ENCODE measurements at places on chromosomes 12 and 14.

DNA sequence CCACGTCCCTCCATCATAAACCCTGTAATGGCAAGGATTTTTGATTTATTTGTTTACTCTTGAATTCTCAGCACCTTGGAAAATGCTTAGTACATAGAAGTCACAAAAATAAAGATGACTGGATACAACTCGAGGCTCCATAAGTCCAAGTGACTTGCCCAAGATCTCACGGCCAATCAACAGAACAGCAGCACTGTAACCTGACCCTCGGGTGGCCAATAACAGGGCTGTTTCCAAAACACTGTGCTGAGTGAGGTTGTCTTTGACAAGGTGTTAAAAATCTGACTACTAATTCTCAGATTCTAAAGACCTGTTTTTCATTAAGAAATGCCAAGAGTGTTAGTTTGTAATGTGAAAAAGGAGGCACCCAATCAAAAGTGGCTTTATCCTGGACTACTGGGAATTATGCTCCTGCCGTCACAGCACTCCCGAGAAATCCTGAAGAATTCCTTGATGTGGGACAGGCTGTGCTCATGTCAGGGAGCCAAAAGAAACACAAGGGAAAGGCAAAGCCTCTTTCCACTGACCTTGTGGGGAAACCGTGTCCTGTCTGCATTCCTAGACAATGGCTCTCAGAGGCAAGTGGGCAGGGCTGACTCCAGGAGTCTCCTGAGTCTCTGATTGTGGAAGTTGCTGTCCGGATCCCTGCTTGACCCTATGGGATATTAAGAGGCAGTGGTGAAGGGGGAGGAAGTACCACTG, 204.7 kb upstream of the PELI2 start:
- no peak for DNase-seq

- DNase-seq, result no peak
These were observed 19.1 kb downstream of the HELB start for GRCh38 chr12:66321435-66321834.

DNA sequence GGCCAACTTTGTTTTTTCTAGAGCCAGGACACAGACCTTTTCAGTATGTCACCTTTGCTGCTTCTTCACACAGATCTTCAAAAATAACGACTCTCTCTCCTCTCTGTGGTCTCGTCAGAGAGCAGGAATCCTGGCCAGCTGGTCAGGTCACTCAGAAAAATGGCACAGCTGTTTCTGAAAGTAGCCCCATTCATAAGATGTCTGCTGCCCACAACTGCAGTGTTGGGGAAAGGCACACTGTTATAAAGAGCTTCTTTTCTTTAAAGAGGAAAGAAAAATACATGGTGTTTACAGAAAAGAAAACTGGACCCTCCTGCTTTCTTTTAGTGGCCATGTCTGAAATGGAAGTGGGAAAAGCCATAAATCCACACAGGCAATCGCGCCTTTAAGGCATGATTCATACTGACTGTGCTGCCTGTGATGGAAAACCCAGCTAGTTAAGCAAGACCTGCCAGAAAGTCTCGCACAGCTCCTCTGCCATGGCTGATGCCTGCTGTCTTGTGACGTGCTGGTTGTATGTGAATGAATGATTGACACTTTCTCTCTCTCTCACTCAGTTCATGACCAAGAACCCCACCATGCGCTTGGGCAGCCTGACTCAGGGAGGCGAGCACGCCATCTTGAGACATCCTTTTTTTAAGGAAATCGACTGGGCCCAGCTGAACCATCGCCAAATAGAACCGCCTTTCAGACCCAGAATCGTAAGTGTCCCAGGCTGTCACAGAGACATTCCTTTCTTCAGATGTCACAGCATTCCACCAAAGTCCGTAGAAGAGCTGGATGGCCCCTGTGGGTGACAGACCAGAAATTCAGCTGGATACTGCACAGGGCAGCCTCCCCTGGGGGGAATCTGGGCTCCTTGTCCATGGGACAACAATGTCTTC, 147.9 kb upstream of the HIF1A start:
- DNase-seq, result no peak

DNA sequence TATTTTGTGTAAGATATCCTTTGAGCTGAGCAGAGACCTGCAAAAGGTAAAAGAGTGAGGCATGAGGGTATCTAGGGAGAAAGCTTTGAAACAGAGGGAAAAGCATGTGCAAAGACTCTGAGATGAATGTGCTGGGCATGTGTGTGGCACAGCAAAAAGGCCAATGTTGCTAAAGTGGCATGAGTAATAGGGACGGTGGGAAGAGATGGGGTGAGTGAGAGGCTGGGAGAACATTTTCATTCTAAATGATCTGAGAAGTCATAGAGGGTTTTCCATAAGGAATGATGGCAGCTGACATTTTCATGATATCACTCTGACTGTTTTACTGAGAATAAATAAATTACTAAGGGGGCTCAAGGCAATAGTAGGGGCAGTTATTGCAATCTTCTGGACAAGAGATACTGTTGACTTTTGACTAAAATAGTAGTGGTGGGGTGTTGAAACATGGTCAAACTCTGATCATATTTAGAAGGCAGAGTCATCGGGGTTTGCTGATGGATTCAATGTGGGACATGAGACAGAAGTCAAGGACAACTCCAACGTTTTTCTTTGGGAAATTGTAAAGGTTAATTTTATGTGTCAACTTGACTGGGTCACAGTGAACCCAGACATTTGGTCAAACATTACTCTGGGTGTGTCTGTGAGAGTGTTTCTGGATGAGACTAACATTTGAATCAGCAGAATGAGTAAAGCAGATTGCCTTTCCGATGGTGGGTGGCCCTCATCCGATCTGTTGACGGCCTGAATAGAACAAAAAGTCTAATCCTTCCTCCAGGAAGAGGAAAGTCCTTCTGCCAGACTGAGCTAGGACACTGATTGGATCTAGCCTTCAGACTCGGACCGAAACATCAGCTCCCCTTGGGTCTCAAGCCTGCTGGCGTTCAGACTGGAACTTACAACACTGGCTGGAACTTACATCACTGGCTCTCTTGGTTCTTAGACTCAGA, 193.9 kb upstream of the PLXNC1 start:
- no peak for DNase-seq

DNA sequence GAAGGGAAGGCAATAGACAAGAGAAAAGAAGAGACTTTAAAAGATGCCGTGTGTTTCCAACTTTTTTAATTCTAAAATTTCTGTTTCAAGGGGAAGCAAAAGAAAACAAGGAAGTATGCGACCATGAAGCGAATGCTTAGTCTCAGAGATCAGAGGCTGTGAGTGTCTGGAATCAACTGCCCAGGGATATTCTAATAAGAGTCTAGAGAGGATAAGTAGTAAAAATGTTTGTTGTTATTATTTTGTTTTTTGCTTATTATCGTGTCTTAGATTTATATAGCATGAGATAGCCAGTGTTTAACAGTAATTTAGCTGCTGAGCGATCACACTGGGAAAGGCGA, 421 bp downstream of the FCF1 start:
- DNase-seq, result no peak

DNA sequence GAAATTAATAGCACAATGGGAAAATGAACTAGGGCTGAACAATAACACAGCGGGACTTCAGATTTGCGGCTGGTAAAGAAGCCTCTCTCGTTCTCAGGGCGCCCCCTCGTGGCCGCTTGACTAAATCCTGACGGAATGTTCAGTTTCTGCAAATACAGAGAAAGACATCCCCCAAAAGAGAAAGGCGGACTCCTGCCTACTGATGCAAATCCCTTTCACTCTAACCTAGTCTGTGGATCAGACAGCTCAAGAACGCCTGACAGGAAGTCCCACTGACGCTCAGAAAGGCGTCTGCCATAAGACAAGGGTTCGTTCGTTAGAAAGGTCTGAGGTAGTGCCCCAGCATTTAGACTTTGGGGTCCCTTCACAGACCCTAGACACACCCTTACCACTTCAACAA, 2.5 kb downstream of the NUAK1 start:
- peak; percentile 37 for DNase-seq

- no peak for DNase-seq
These were observed 49.0 kb downstream of the KIF21A start for GRCh38 chr12:39393890-39394289.

DNA sequence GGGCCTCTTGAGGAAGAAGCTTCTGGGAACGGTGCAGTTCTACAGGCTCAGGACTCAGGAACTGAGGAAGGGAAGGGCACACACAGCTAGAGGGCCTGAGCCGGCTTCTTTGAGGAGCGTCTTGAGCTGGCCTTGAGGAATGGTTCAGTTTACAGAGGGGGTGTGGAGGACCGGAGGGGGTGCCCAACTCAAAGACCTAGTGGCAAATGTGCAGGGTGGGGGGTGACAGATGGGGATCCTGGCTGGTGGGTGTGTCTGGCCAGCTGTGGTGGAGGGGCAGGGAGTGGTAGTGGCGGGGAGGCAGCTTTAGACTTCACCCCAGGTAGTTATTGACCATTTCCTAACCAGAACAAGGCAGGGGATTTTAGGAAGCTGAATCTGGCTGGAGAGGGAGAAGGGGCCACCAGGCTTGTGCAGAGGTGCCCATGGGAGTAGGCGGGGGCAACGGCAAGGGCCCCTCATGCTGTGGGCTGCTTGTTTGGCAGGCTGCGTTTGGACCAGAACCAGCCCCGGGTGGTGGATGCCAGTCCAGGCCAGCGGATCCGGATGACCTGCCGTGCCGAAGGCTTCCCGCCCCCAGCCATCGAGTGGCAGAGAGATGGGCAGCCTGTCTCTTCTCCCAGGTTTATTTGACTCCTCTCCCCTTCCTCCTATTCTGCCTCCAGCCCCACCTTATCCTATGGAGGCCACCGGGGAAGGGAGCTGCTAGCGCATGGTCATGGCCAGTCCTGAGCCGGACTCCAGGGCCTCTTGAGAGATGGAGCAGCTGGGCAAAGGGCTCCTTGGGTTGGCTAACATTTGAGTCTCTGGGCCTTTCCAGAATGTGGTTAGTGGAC, 27.8 kb downstream of the PAPLN start:
- DNase-seq, result no peak

DNA sequence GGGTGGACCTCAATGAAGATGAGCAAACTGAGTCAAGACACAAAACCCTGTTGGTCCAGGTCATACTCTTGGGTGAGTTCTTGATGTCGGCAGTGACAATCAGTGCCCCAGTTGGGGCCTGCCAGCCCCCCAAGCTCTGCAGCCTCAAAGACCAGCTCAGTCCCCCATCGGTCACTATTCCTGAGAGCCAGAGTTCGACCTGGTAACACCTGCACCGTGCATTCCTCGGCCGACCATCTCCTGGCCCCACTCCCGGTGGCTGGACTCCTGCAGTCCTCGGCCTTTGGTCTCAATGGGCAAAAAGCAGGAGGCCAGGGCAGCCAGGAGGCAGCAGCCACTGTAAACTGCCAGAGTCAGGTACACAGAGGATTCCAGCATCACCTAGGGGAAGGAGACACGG, 32.5 kb downstream of the DAO start:
- DNase-seq, result no peak

DNA sequence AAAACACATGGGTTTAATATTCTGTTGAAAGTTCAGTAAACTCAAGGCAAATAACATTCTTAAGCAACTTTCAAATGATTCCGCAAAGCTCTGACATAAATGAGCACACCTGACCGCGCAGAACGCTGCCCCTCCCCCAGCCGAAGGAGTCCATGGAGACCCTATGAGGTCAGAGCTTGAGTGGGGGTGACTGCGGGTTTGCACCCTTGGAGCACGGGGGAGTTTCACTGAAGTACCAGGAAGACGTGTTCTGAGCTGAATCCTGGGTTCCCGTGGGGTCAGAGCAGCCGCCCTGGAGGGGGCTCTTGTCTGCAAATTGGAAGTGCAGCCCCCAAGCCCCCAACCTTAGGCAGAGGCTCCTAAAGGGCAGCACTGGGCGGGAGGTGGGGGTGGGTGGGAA, 324.1 kb upstream of the SFSWAP start:
- no peak for DNase-seq

- no peak for DNase-seq
These were observed 385.9 kb downstream of the BMP4 start for GRCh38 chr14:53570411-53571387.

GRCh38 chr14:23154964-23155587, 28.4 kb downstream of the SLC7A8 start:
- no peak for DNase-seq
